ENCODE measurements at places on chromosomes 11 and 22.

DNA sequence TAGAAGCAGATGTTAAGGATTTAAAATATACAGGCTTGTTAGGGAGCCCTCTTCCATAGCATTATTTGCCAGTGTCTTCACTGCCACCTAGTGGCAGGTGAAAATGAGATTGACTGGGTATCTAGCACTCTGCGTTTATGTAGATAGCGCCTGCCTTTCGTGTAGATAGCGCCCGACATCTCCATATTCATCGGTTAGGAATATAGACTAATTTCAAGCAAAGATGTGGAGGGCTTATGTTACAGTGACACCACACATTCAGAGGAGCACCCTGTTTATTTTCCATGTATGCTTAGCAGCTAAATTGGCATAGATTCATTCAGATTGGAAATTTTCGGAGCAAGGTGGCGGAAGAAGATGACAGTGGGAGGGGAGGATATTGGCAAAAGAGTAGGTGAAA, 72.0 kb downstream of the SLC5A12 start:
- peak; percentile 74 for DNase-seq

DNA sequence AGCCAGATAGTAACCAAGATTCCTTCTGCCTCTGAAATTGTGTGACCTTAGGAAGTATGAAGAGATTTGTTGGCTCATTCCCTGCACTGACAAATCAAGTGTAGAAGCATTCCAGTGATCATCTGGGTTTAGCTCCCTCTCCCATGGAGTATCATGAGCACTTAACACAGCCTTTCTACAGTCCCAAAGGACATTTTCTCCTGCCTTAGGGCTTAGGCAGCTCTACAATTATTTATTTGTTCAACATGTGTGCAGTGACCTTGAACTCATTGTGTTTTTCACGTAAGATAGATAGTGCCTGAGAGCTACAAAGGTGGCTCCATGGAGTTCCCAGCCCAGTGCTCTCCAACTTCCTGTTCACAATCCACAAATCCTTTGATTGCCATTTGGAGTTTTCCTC, 94.8 kb upstream of the FAT3 start:
- DNase-seq = no peak

DNA sequence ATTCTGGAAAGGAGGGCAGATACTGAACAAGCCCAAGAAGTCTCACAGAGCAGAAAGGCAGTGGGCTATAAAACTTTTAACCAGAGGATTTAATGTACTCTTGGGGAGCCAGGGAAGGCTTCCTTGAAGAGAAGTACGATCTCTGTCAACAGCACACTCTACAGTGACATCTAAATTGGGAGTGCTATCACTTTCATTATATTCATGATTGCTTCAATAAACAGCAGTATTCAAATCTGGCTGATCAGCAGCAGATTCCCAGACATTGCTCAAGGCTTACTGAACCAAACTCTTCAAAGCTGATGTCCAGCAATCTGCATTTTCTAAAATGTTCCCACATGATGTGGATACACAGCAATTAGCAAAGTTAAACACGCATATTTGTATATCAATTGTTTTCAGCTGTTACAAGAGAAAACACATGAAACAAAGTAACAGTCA, 44.2 kb downstream of the SYTL2 start:
- no peak for DNase-seq

- no peak for DNase-seq
These were observed 11.5 kb downstream of the CD44 start for GRCh38 chr11:35150454-35150853.

DNA sequence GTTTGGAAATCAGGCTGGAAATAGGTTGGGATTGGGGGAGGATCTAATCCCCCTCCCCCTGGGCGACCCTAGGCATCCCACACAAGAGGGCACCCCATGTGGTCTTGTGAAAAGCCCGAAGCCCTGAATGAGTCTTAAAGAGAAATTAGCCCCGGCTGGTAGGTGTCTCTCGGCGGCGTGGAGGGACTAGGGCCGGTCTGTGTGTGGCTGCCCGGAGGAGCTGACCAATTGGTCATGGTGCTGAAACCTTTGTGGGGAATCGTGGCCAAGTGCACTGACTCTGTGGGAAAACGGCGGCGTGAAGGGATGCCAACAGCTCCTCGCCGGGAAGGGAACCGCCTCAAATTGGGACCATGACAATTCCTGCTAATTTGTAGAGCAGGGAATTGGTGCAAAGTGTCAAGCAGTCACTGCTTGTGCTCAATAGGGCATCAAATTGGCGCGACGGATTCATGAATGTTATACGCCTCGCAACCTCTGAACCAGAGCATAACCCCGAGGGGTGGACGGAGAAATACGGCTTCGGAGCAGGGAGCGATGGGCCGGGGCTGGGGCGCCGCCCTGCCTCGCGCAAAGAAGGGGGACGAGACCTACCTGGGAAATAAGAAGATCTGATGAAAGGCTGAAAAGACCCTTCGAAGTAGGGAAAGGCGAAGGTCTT, 1.5 kb downstream of the DBX1 start:
- DNase-seq = peak; percentile 89

- no peak for DNase-seq
These were observed 19.9 kb downstream of the SYN3 start for GRCh38 chr22:33038131-33038772.

GRCh38 chr11:15835788-15836411, 520.4 kb downstream of the SOX6 start:
- no peak for DNase-seq

- peak; percentile 62 for DNase-seq
These were observed 645 bp downstream of the RTCB start for GRCh38 chr22:32411402-32411801.

DNA sequence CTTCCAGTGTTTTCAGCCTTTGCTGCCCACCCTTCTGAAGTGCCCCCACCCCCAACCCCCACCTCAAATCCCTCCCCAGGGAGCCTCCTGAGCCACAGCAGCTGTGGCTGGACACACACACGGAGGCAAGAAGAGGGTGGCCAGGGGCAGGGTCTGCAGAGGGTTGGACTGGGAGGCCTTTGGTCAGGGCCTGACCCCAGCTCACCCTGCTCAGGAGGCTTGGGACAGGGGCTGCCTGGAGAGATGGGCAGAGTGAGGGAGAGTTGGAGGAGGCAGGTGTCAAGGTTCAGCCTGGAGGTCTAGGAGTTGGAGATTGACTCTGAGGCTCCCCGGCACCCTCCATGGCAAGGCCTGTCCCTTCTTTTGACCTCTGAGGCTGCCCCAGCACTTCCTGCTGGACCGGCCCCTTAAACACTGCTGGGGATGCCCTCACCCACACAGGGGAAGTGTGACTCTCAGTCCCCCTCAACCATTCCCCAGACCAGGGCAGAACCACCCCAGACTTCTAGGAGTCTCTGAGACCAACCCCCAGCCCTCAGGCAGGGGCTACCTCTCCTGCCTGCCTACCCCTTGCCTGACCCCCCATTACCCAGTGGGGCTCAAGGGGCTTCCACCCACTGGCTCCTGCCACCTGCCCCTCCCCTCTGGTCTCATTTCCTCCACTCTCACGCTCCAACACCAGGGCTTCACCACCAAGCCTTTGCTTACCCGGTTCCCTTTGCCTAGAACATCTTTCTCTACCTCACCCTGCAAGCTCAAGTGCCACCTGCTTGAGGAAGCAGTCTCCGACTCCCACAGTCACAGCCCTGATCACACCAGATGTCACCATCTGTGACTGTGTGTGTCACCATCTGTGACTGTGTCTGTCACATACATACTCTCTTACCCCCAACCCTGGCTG, 8.6 kb downstream of the ARAP1 start:
- no peak for DNase-seq

- DNase-seq = no peak
These were observed 7.4 kb downstream of the EHD1 start for GRCh38 chr11:64870893-64871466.

DNA sequence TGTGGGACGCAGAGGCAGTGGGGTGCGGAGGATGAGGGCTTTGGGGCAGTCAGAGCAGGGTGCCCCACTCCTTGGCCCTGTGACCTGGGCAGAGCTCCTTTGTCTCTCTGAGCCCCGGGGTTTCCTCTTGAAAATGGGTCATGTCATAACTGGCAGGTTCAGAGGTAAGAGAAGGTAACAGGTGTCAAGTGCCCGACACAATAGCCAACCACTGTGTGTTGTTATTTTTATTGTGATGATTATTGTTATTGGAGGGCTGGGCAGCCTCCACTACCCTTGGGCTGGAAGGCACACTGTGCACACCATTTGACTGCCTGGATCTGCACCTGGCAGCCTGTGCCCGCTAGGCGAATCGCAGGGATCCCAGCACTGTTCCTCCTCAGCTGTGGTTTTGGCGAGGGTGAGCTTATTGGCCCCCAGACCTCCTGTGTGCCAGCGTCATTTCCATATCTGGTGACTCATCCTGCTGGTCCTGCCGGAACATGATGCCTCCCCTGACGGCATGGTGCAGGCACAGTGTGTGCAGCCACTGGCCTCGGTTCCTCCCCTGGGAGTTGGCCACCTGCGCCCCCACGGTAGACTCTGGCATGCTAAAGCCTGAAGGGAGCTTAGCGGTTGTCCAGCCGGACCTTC, 15.4 kb upstream of the SOX10 start:
- DNase-seq = peak; percentile 92

- DNase-seq = no peak
These were observed 94.8 kb downstream of the PICALM start for GRCh38 chr11:85974122-85974521.

DNA sequence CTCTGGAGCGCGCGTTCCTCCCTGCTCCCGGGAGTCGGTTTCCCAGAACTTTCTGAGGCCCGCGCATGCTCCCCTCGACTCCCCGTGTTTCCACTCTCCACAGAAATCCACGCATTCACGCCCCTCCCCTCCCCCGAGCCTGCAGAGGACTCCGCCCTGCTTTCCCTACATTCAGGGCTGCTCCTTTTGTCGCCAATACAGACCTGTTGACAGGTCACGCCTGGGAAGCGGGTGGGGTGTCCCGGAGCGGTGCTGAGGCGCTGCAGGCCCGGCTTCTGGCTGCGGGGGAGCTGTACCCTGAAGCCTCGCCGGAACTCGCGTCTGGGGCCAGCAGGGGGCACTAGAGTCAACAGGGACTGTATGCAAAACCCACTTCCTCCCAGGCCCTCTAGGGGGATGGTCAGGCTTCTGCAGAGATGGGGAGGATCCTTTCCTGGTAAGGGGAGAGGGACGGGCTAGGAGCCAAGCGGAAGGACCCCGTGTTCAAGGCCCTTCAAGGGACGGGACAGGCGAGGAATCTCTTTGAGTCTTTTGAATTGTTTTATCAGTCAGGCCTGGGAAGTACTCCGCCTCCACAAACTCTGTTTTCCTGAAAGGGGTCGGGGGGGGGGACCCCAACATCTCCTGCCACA, at the start of gene PRAME:
Gene PRAME, minus strand, starts transcription at position 294 of the 632 bp plus-strand sequence. CDS start 2,433 bp downstream, outside the sequence.
- DNase-seq = peak; percentile 17

GRCh38 chr22:17472932-17473331, 90.4 kb upstream of the SLC25A18 start:
- peak; percentile 41 for DNase-seq

DNA sequence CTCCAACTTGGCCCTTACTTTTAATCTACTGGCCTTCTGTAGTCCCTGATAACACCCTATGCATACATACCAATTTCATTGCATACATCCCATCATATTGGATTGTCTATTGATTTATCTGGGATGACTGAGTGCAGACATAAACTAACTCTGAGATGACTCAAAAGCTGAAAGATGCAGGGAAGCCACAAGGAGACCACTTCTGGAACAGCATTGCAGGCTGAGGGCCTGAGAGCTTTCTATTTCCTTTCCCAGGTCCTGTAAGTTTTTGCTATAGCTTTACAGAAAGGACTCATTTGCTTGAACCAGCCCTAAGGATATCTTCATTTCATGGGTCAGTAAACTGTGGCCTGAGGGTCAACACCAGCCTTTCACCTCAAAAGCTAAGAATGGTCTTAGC, 15.1 kb upstream of the SPON1 start:
- no peak for DNase-seq

DNA sequence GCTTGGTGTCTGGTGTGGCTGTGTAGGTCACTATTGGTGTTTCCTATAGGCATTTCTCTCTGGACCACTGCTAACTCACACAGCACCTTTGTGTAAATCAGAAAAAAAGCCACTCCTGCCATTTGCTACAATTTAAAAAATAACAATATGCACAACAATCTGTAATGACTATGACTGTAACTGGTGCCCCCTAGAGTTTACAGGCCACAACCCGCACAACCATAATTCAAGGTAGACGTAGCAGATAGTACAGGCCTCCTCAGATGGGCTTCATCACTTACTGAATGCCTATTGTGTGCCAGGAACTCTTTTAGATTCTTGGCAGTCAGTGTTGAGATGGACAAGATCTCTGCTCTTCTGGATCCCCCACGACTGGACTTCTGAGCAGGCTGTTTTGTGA, 47.7 kb downstream of the SYT9 start:
- no peak for DNase-seq

DNA sequence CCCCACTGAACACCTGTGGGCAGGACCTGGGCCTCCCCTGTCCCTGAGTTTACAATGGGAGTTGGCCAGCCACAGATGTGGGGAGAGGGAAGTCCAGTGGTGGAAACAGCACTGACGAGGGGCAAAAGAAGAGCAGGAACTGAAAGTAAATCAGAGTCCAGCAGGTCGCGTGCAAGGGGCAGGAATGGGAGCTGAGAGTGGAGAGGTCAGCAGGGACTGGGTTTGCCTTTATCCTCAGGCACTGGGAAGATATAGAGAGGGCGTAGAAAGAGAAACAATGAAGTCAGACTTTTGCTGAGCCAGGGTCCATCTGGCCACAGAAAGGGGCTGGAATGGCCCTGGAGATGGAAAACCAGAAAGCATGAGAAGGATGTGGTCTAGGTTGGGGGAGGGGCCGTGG, 8.5 kb downstream of the P2RY6 start:
- peak; percentile 18 for DNase-seq

DNA sequence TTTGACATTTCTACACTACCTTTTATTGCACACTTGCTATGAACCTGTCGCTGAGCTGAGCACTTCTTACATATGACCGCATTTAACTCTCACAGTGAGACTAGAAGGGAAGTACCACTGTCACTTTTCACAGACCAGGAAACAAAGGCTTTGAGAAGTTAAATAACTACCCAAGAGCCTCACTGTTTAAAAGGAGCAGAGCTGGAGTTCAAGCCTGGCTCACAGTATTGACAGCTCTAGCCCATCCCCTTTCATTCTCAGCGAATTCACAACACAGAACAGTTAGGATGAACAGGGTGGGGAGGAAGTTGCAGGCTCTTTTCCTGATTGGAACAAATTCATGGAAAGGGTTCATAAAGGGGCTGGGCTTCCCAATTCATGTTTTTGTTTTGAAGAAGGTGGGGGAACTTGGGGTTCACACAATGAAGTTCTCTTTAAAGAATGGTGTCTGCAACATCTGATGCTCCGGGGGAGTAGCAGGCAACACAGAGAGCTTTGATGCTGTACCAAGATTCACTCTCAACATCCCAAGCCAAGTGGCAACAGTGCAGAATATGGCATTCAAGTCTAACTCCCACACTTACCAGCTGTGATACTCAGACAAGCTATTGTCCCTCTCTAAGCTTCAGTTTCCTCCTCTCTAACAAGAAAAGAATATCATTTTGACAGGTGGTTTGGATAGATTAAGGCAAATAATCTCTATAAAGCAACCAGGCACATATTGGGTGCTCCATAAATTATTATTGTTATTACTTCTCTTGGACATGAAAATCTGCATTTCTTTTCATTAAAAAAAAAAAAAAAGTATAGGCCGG, 17.2 kb downstream of the SCGB1A1 start:
- no peak for DNase-seq

DNA sequence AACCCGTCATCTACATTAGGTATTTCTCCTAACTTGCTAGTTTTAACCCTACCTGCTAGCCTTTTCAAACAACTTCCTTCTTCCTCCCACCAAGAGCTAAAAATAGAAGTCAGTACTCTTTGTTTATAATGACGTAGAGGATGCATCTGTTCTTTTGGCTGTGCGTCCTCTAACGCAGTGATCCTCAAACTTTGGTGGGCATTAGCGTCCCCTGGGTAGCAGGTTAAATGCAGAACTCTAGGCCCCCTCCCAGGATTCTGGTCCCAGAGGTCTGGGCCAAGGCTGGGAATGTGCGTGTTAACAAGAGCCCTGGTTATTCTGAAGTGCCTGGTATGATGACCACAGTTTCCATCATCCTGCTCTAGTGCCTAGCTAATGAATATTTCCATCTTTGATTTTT, 67.6 kb downstream of the BARX2 start:
- no peak for DNase-seq
